ENCODE measurements at places on chromosomes 3 and 15.

GRCh38 chr3:194294895-194295214, 56.3 kb downstream of the CPN2 start:
- no peak for DNase-seq

GRCh38 chr3:153495422-153495821, 333.4 kb downstream of the RAP2B start:
- no peak for DNase-seq

- DNase-seq: no peak
Observed at GRCh38 chr3:139310474-139310933, 33.3 kb upstream of the MRPS22 start.

DNA sequence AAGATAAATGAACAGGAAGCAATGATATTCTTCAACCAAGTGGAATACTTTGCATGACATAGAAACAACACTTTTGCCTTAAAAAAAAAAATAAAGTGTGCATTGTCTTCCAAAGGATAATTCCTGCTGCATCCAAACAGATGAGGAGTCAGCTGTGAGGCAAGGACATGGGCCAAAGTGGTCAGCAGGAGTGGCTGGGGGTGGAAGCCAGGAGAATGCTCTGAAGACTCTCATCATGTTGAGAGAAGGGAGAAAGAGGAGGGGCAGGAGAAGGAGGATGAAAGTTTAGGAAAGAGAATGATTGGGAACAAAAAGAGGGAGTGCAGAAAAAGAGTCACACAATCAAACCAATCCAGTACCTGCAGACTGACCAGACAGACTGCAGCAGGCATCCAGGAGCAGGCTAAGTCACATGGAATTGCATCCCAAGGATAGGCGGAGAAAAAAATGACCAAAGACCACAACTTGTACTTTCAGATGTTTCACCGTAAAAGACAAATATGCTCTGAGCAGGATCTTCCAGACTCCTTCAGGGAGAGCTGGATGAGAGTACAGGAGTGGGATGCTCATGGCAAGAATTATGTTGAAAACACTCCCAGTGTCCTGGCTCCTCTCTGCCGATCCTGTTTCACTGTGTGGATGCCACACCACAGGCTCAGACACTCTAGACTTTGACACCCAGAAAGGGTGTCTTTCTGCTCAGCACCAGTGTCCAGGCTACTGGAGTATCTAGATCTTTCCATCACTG, 11.9 kb downstream of the ABI3BP start:
- no peak for DNase-seq

- DNase-seq: no peak
Observed at GRCh38 chr3:157393113-157393512, 43.5 kb upstream of the PTX3 start.

- no peak for DNase-seq
Observed at GRCh38 chr3:168102735-168103410, 7.1 kb upstream of the GOLIM4 start.

GRCh38 chr3:13043656-13044055, 29.6 kb downstream of the IQSEC1 start:
- DNase-seq: no peak

DNA sequence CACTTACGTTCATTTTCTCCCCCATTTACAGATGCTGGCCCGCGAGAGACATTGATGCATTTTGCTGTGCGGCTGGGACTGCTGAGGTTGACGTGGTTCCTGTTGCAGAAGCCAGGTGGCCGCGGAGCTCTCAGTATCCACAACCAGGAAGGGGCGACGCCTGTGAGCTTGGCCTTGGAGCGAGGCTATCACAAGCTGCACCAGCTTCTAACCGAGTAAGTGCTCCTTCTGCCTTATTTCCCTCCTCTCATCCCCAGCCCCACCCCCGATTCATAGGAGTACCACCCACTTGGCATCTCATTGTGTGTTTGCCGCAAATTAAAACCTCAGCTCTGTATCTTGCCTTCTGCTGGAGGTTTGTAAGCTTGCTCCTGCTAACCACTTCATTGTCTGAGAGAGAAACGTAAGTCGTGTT, 163.3 kb downstream of the AKAP13 start:
- no peak for DNase-seq

DNA sequence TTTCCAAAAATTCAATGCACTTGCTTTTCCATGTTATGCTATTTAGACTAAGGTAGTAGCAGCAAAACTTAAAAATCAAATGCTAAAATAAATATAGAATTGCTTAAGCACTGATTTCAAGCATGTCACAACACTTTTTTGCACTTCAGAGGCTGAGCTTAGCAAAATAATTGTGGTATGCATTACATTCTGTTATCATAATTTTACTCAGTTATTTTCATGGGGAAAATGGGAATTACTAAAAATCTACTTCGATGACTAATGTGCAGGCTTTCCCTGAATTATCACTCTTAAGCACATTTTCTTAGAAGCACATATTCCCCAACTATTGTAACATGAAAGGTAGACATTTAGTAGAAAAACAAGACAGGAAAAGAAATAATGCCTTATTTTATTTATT, 322.4 kb upstream of the CBLB start:
- no peak for DNase-seq

- peak; percentile 40 for DNase-seq
Observed at GRCh38 chr3:198071602-198072287, 111.7 kb downstream of the LMLN start.

DNA sequence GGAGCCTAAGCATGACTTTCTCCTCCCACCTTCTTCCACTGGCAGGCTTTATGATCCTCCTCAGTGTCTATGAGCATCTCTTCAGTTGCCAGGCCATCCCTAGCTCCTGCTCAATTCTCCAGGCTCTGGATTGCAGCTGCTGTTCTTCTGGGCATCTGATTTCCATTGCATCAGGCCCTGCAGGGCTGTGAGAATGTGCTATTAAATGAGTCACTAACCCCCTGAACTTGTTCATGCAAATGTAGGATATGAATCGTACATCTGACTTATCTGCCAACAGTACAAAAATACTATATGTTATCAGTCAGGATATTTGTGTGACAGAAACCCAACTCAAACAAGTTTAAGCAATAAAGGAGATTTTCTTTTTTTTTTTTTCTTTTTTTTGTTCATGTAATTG, 11.9 kb downstream of the GPR176 start:
- no peak for DNase-seq

DNA sequence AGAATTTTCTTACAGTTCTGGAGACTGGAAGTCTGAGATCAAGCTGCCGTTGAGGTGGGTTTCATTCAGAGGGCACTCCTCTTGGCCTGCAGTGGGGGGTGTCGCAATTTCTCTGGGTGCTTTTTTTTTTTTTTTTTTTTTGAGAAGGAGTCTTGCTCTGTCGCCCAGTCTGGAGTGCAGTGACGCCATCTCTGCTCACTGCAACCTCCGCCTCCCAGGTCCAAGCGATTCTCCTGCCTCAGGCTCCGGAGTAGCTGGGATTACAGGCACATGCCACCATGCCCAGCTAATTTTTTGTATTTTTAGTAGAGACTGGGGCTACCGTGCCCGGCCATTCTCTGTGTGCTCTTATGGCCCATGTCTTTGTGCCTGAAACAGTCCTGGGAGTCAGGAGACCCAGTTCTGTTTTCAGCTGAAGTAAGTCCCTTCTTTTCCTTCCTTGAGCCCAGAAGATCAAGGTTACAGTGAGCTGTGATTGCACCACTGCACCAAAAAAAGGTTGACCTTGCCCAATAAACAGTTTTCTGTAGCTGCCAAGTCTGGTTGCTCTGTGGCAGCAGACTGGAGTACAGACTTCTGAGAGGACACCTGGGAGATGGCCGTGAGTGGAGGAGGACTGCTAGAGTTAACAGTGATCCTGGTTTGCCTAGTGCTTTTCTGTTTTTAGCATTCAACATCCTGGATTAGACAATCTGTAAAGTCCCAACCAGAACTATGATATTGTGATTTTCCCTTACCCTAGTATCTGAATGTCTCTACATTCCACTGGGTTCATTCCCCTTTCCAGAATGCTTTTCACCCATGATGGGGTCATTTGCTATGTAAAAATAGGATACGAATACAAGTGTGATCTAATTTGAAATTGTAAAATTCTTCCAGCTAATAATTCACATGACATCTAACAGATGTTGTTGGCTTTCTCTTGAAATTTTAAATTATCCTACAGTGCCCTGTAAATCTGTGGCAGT, 76.6 kb upstream of the RNF7 start:
- DNase-seq: no peak

GRCh38 chr3:149120051-149120972, 9.1 kb upstream of the HPS3 start:
- DNase-seq: no peak

DNA sequence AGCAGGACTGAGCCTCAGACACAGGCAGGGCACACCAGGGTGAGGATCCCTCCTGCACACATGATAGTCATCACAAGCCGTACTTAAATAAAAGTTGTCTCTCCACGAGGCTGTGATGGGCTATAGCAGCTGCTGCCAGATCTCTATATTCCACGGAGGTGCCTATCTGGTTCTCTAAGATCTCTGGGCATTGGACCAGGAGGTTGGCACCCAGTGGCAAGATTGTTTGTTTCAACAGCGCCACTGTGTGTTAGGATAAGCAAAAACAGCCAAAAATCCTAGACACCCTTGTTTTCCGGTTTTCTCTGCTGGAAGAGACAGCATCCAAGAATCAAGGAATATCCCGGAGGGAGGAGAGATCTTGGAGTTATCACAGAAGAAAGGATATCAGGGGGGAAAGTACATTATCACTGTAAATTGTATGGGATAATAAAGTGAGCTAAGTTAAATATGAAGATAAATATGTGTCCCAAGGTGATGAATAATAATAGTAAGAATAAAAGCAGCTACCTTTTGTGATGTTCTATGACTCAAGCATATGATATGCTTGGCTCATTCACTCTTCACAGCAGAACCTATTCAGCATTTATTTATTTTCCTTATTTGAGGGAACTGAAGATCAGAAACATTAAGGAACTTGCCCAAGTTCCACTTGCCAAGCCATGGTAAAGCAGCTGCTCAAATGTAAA, 90.6 kb upstream of the AKAP13 start:
- no peak for DNase-seq

- no peak for DNase-seq
Observed at GRCh38 chr3:141523615-141524375, 37.0 kb downstream of the RASA2 start.

DNA sequence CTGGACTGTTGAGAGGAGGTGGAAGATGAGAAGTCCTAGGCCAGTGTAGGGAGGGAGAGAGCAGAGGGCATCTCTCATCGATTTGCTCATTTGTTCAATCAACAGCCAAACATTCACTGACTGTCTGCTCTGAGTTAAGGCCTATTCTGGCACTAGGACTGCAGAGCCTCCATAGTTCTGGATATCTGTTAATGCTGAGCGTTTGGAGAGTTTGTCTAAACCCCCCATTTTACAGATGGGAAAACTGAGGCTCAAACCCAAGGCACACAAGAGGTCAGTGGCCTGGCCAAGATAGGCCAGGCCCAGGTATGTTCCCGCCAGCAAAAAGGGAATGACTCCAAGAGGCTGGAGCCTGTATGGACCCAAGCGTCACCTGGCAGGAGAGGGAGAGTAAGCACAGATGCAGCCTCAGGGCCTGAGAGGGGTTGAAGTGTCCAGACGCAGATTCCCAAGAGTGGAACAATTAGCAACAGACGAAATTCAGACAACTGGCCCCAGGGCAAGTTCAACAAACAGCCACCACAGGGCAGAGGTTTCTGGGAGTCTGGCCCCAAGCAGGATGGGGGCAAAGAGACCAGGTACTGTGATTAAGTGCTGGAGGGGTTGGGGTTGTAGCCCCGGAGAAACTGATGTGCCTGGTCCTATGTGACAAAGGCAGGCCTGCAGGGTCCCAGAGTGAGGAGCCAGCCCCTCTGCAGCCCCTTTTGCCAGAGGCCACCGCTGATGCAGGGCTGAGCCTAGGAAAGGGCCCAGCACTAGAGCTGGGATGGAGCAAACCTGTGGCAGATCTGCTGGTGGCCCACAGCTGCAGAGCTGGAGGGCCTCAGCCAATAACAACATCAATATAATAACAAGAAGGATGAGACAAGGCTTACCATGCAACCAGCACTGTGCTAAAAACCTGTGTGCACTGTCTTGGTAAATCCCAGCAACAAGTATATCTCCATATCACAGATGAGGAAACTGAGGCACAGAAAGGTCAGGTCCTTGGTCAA, 245.1 kb upstream of the TLE3 start:
- no peak for DNase-seq

GRCh38 chr3:58043933-58044332, 35.7 kb downstream of the FLNB start:
- DNase-seq: no peak

DNA sequence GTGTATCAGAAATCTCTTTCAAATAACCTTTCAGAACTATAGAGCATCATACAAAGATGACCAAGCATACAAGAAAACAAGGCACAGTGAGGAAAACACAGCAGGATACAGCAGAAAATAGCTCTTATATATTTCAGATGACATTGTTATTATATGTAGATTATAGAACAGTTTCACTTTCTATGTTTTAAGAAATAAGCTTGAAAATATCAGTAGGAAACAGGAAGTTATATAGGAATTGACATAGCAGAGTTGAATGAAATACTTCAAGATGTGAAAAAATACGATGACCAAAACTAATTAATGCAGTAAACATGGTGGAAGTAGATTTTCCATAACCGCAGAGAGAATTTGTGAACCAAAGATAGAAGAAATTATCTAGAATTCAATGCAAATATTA, 75.2 kb downstream of the LYSMD4 start:
- no peak for DNase-seq
